Neuronal stem cell (in vitro differentiated cells): ENCODE measurements at places on chromosomes 3 and 15.

- no peaks in the 10 kb centered on the region for H3K4me1 ChIP-seq
- H3K27me3 ChIP-seq: no peaks in the 10 kb centered on the region
- no peaks in the 10 kb centered on the region for H3K36me3 ChIP-seq
- no peak for DNase-seq
Observed at GRCh38 chr15:79540551-79540950, 108.4 kb downstream of the MINAR1 start.

GRCh38 chr3:26719134-26719533 lies 96.6 kb downstream of the LRRC3B start:
- no peak overlapping the region for H3K27ac ChIP-seq
- H3K4me3 ChIP-seq: no peak overlapping the region
- no peaks in the 10 kb centered on the region for H3K4me1 ChIP-seq
- H3K27me3 ChIP-seq: no peaks in the 10 kb centered on the region

DNA sequence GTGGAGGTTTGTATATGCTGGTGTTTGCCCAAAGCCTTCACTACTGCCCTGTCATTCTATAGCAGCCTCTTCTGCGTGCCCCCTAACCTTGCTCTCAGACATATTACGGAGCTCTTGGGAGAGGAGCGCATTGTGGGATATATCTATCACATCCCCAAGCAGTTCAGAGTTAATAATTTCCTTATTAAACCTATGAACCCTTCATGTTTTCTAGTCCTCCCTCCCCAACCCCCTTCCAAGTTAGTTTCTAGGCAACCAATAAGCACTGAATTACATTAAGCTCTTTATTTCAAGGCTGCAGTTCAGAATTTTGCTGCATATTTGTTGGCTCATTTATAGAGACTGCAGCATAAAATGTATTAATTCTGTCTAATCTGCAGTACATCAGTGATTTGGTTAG lies 57.3 kb upstream of the GRM7 start:
- no peaks in the 10 kb centered on the region for H3K27me3 ChIP-seq
- no peaks in the 10 kb centered on the region for H3K36me3 ChIP-seq
- H3K27ac ChIP-seq: no peak overlapping the region
- no peaks in the 10 kb centered on the region for H3K4me1 ChIP-seq

GRCh38 chr15:94379986-94380385 lies 148.6 kb downstream of the MCTP2 start:
- no peaks in the 10 kb centered on the region for H3K4me1 ChIP-seq
- H3K27ac ChIP-seq: no peak overlapping the region
- H3K27me3 ChIP-seq: peaks cover 3% of the 10 kb centered on the region
- no peak for DNase-seq
- H3K36me3 ChIP-seq: no peaks in the 10 kb centered on the region

DNA sequence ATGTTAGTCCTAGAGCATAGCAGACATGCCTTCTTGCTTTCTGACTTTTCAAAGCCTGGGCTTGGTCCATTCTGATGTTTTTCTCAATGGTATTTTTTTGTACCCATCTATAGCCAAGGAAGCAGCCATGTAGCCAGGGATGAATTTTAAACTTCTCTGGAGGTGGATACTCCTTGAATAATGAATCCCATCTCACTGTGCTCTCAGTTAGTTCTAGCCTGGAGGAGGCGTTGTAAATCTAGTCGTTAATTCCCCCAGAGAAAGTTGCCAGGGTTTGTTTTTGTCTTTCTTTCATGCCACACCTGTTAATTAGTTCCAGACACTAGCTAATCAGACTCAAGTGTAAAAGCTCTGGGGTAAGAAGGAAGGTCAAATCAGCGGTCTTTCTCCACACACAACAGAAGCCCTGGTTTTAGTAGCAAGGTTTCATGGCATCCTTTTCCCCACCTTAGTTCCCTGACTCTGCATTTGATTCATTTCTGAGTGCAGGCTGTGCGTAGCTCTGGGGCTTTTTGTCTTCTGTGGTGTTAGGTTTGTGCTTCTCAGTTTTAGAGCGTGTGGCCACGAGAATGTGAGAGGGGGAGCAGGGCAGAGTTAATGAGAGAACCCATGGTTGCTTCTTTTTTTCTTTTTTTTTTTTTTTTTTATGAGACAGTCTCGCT lies 19.7 kb downstream of the PTPRG start:
- no peaks in the 10 kb centered on the region for H3K36me3 ChIP-seq
- DNase-seq: no peak
- no peaks in the 10 kb centered on the region for H3K27me3 ChIP-seq
